Hematopoietic multipotent progenitor cell treated with erythropoietin and hydrocortisone succinate and interleukin-3 and kit ligand, for 15 days (in vitro differentiated cells): ENCODE measurements at places on chromosomes 12 and 14.

- no peak for DNase-seq
Measured at GRCh38 chr12:34399631-34400410, 377.5 kb downstream of the ALG10 start.

DNA sequence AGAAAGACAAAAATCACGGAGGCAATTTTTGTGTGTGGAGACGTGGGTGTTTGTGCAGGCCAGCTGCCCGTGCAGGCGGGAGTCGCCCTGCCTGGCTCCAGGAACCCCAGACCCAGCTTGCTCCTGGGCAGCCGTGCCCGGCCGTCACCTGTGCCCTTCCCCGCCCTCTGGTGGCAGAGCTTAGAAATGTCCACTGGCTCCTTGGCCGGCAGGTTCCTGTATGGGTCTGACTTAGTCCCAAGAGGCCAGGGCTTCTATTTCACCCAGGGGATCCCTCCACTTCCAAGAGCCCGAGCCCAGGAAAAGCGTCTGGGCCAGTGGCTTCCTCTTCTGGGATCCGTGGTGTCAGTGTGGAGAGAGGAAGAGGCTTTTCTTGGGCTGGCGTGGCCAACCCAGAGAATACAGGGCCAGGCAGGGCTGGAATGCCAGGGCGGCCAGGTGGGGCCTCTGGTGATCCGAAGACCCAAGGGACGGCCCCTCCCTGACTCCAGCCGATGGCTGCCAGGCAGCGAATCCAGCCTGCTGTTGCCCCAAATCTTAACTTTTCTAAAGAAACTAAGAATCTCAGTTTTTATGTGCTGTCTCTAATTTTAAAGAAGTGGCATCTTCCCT lies 120.9 kb downstream of the TMEM132C start:
- DNase-seq: no peak

- DNase-seq: no peak
Measured at GRCh38 chr14:27881646-27882045, 884.9 kb upstream of the FOXG1 start.

DNA sequence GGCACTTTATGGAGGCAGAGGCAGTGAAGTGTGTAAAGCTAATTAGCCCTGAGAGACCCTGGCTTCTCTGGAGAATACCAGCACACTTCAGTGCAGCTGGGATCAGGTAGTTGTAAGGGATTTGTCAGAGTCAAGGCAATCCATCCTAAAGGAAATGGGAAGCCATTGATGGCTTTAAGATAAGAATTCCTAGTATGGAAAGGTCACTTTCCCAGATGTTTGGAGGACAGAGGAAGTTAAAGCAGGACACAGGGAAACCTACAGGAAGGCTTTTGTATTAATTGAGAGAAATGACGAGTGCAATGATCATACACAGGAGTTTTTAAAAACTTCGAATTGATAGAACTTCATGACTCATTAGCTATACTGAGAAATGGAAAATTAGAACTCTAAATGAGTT lies 254.4 kb downstream of the SLC16A7 start:
- no peak for DNase-seq

DNA sequence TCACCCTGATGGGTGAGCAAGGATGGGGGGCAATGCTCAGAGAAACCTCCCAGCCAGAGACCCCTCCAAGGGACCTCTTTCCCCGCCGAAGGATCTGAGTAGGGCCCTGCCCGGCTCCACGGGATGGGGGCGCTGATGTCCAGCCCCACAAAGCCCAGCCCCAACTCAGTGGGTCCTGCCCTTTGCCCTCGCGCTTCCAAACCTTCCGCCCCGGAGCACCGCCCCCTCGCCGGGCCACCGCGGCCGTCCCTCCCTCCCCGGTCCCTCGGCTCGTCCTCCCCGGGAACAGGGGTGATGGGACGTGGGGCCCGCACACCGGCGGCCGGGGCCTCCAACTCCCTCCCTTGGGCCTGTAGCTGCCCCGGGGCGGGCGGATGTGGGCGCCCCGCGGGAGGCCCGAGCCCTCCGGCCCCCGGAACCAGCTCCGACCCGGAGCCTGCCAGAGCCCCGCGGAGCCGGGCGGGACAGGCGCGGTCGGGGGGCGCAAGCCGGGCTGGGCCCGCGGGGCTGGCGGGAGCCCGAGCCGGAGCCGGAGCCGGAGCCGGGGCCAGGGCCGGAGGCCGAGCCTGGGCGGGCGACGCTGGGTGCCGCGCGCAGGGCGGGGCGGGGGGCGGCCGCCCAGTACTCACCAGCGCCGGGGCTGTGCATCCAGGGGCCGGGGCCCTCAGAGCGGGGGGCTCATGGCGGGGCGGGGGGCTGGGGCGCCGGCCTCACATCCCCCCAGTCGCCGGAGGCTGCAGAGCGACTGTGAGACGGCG lies 386 bp downstream of the HDAC7 start:
- no peak for DNase-seq

- no peak for DNase-seq
Measured at GRCh38 chr14:51087031-51087441, 7.9 kb downstream of the TRIM9 start.

DNA sequence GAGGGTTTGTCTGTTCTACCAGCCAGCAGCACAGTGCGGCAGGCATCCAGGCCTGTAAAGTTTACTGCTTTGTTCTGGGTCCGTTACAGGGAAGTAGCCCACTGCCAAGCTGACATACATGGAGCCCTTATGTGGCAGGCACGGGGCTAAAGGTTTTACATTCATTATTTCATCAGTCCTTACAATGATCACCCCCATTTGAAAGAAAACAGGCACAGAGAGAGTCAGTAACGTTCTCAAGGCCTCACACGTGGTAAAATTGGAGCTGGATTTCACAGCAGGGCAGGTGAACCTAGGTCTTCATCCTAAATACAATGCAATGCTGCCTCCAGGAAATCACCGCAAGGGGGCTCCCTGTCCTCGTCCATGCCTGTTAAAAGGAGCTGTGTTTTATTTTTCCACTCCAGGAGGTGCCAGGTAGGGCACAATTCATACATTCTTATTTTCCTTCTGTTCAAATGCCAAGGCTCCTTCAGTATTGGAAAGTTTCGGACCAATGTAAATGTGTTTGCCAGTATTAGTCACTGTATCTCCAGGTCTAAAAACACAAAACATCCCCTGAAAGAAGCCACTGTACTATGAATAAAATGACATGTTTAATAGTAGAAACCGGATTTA lies 172.2 kb upstream of the GZMB start:
- DNase-seq: peak; percentile 13

DNA sequence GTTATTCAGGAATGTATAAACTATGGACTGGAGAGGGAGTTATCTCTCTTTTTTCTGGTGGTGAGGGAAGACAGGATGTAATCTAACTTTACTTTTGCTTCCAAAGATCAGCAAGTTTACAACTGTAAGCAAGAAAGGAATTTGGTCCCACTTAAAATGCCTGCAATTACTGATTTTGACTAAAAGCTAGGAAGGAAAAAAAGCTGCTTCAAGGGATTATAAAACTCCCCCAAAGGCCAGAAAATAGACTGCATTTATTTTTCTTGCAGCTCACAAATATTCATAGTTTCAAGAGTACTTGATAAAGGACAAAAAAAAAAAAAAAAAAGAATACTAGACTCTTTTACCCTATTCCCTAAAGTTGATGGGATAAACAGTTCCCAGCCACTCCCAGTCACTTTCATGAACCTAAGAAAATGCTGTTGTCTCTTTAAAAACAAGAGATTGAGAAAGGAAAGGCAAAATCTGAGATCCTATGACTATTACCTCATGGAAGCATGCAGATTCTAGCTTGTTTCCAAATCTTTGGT lies 128.7 kb upstream of the BMP4 start:
- no peak for DNase-seq

DNA sequence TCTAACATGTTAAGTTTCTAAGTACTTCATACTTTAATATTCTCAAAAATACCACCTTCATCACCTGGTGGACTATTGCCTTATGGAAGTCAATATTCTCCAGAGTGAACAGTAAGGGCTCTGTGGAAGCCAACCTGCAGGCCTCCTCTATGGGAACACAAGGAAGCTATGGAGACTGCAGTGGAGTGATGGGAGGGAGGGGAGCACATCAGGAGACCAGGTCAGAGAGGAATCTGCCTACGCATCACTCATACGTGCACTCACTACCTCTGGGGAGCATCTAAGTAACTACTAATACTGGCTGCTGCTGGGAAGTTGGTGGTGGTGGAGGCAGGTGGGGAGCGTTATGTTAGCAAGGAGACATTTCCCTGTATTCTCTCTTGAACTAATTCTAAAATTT lies 19.9 kb downstream of the HECTD4 start:
- no peak for DNase-seq

GRCh38 chr14:92677087-92677668 lies 71.2 kb downstream of the LGMN start:
- no peak for DNase-seq
